Karpas-422 (cell line): ENCODE measurements at places on chromosomes 3 and 15.

DNA sequence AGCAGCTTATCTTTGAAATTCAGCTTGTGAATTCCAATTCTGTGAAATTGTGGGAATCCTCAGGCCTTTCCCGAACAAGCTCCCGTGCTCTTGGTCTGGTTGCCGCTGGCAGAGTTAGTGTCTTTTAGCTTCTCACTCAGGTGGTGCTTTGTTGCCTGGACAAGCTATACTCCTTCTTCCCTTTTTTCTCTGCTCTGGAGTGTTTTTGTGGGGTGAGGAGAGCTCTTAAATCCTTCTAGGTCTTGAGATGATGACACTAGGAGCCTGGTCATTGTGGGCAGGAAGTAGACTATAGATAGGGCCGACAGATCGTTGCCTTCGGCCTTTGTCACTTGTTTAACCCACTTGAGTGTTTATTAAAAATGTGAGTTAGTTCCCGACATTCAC, 93.8 kb downstream of the SLCO3A1 start:
- no peak overlapping the region for H3K27ac ChIP-seq
- no peaks in the 10 kb centered on the region for H3K36me3 ChIP-seq
- DNase-seq = no peak
- H3K4me3 ChIP-seq = no peak overlapping the region
- peaks cover 43% of the 10 kb centered on the region for H3K4me1 ChIP-seq

DNA sequence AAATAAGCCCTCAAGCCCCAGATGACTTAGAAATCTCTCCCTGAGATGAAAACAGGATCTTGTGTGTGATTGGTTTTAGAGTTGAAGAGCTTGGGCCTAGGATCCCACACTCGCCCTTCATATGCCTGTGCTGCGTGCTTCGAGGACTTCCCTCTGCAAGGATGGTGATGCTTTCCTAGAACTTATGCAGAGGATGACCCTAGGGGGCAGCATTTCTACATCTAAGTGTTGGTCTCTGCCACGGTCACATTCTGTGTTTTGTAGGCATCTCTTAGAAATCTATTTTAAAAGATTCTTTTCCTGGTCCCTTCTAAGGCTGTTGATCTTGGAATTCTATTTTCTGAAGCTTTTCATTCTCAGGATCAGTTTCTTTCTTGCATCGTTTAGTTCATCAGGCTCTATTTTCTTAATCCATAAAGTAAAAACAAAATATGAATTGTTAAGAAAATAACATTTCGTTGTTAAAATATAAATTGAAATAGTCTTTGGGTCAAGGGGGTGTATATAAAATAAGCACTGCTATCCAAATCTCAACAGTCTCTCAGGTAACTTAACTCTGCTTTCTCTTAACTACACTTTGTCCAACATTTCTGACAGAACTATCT, 45.7 kb downstream of the WDR76 start:
- H3K27ac ChIP-seq = no peak overlapping the region
- peaks cover 54% of the 10 kb centered on the region for H3K36me3 ChIP-seq
- peak; percentile 75 for DNase-seq
- no peak overlapping the region for H3K4me3 ChIP-seq

DNA sequence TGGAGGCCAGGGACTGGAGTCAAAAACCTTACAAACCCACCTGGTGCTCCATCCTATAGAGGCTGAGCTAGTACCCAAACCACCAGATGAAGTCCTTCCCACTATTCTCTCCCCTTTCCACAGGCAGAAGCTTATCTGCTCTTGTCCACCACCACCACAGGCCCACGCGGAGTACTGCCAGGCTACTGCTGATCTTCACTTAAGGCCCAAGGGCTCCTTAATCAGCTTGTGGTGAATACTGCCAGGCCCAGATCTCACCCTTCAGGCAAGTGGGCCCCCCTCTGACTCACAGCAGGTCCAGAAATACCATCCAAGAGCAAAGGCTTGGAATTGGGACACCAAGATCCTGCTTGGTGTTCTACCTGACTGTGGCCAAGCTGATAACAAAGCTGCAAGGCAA, 598.1 kb upstream of the CBLB start:
- no peaks in the 10 kb centered on the region for H3K27me3 ChIP-seq
- H3K4me3 ChIP-seq = no peak overlapping the region
- no peak for DNase-seq
- H3K4me1 ChIP-seq = no peaks in the 10 kb centered on the region

DNA sequence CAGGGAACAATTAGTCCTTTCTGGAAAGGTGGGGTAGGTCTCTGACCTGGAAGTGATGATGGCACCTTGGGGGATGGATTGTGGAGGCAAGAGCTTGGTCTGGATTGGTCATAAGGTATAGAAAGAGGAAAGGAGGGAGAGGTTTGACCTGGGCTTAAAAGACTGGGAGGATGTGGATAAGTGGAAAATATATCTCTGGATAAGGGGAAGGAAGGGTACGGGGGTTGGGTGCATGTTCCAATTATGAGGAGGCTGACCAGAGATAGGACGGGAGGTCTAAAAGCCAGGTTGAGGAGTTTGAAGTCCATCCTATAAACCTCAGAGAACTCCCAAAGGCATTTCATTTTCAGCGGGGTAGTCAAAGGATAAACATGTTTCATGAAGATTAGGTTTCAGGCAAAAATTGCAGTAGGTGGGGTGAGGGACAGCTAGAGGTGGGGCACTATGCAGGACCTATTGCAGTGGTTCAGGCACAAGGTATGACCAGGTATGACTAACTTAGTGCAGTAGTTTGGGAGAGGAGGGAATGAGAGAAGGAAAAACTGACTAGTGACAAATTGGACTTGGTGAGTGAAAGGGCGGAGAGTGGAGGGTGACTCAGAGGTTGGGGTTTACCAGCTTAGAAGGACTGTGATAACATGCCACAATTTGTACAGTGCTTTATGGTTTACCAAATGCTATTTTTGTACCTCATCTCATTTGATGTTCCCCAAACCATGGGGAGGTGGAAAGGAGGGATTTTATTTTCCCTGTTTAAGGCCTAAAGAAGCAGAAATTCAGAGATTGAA, 10.7 kb downstream of the PDE8A start:
- H3K27me3 ChIP-seq = no peaks in the 10 kb centered on the region
- H3K27ac ChIP-seq = no peak overlapping the region
- H3K4me3 ChIP-seq = no peak overlapping the region

DNA sequence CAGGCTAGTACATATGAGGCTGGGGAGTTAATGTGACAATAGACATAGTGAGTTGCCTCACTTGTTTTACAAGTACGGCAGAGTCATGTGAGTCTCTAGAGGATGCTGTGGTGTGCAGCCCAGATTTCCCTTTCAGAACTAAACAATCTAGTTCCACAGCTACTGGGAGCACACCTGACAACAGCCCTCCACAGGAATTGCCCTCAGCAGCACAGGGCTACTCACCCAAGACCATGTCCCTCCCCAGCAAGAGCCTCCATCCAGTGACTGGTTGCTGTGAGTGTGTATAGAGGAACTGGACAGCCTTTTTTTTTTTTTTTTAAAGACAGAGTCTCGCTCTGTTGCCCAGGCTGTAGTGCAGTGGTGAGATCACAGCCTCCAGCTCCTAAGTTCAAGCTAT, 40.2 kb upstream of the UBE2E2 start:
- no peaks in the 10 kb centered on the region for H3K36me3 ChIP-seq
- no peaks in the 10 kb centered on the region for H3K4me1 ChIP-seq
- no peak overlapping the region for H3K27ac ChIP-seq
- DNase-seq = no peak

GRCh38 chr3:151838574-151839312, 24.8 kb downstream of the AADAC start:
- no peak overlapping the region for H3K4me3 ChIP-seq
- H3K36me3 ChIP-seq = no peaks in the 10 kb centered on the region
- H3K27ac ChIP-seq = no peak overlapping the region
- peaks cover 4% of the 10 kb centered on the region for H3K4me1 ChIP-seq
- no peaks in the 10 kb centered on the region for H3K27me3 ChIP-seq

- no peak overlapping the region for H3K27ac ChIP-seq
- H3K4me3 ChIP-seq = no peak overlapping the region
- no peak for DNase-seq
- no peaks in the 10 kb centered on the region for H3K36me3 ChIP-seq
- no peaks in the 10 kb centered on the region for H3K4me1 ChIP-seq
Measured at GRCh38 chr3:178271740-178272387, 264.4 kb upstream of the KCNMB2 start.

DNA sequence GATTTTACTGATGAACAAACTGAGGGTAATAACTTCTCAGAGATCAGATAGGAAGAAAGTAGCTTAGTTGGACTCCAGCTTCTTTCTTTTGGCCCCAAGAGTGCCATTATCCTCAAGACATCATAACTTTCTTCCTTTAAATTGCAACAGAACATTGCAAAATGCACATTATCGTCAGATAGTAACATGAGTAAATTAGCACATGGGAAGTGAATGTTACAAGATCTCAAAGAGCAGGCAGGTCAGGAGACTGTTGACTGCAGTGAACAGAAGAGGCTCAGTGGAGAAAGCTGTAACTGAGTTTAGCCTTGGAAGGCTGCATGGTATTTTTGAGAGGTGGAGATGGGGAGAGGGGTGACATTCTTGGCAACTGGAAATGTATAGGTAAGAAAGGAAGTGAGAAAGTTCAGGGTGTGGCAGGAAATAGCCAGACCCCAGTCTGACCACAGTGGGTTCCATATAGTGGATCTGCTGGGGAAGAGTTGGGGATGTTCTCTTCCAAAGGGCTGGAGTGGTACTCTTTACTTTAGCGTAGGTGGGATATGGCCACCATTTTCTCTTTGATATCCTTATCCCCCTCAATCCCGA, 307.7 kb downstream of the RPLP1 start:
- no peaks in the 10 kb centered on the region for H3K36me3 ChIP-seq
- H3K27ac ChIP-seq = no peak overlapping the region
- H3K27me3 ChIP-seq = no peaks in the 10 kb centered on the region
- H3K4me3 ChIP-seq = no peak overlapping the region

GRCh38 chr3:9903904-9904303, 1.3 kb downstream of the IL17RE start:
- H3K4me3 ChIP-seq = no peak overlapping the region
- no peaks in the 10 kb centered on the region for H3K36me3 ChIP-seq
- DNase-seq = no peak
- no peaks in the 10 kb centered on the region for H3K27me3 ChIP-seq
- H3K27ac ChIP-seq = no peak overlapping the region

DNA sequence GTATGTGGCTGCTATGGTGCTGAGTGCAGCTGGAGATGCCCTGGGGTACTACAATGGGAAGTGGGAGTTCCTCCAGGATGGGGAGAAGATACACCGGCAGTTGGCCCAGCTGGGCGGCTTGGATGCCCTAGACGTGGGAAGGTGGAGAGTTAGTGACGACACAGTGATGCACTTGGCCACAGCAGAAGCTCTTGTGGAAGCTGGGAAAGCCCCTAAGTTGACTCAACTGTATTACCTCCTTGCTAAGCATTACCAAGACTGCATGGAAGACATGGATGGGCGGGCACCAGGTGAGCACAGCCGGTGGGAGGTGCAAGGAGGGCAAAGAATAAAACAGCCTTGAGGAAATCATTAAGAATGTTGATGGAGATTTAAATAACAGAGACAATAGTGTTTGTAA, 2.9 kb downstream of the ADPRH start:
- no peaks in the 10 kb centered on the region for H3K36me3 ChIP-seq
- peaks cover 19% of the 10 kb centered on the region for H3K4me1 ChIP-seq
- H3K27ac ChIP-seq = no peak overlapping the region
- H3K27me3 ChIP-seq = no peaks in the 10 kb centered on the region
- DNase-seq = no peak

GRCh38 chr3:37668818-37669610, 192.7 kb upstream of the CTDSPL start:
- DNase-seq = peak; percentile 34

DNA sequence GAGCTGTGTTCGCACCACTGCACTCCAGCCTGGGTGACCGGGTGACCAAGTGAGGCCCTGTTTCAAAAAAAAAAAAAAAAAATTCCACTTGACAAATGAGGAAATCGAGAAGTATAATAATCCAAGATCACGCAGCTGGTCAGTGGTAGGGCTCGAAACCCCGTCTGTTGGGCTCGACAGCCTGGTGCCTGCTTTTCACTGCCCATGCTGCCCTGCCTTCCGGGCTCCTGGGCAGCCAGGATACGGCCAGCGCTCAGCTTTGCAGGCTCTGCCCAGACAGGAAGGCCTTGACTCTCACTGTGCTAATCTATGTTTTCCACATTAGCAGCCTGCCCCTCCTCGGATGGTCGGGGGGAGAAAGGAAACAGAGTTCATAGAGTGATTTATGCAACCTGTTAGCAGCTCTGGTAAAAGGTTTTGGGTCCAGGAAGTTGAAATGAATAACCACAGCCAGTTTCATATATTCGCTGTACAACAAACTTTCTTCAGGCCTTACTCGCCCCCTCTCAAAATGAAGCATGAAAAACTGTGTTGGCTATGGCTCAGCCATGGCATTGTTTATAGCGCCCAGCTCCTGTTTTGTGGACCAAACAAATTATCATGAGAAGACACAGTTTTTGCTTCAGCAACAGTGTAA, 108.8 kb downstream of the XXYLT1 start:
- no peaks in the 10 kb centered on the region for H3K4me1 ChIP-seq
- no peak overlapping the region for H3K4me3 ChIP-seq
- no peaks in the 10 kb centered on the region for H3K27me3 ChIP-seq

DNA sequence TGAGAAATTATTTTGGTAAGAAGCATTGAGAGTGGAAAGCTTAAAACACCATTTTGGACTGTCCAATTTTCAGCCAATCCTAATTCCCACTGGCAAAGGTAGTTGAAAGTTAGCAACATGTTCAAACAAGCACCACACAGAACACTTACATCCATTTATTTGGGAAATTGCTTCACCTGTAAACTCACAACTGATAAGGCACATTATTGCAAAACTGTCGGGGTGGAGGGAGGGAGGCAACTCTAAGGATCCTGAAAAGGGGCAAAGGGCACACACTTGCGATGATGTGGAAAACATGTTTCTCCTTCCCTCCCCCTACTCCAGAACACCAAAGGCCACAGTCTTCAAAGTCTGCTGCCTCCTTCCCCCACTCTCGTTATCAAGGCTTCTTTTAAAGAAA, 9.4 kb downstream of the TMEM41A start:
- H3K27me3 ChIP-seq = no peaks in the 10 kb centered on the region
- no peaks in the 10 kb centered on the region for H3K4me1 ChIP-seq
- DNase-seq = no peak
- H3K36me3 ChIP-seq = peaks cover 31% of the 10 kb centered on the region
- no peak overlapping the region for H3K27ac ChIP-seq

GRCh38 chr15:59993950-59994401, 10.1 kb upstream of the FOXB1 start:
- DNase-seq = peak; percentile 43
- no peaks in the 10 kb centered on the region for H3K4me1 ChIP-seq
- H3K27me3 ChIP-seq = no peaks in the 10 kb centered on the region

GRCh38 chr3:23735062-23735461, 70.7 kb upstream of the UBE2E1 start:
- no peak for DNase-seq
- H3K4me3 ChIP-seq = no peak overlapping the region
- H3K27ac ChIP-seq = no peak overlapping the region
- no peaks in the 10 kb centered on the region for H3K27me3 ChIP-seq
- no peaks in the 10 kb centered on the region for H3K4me1 ChIP-seq
- no peaks in the 10 kb centered on the region for H3K36me3 ChIP-seq
